Naive B cell (primary cell): ENCODE measurements at places on chromosomes 12 and 14. TPM values are rescaled to one million over a fixed set of nuclear protein-coding genes. Genes with fewer than 3 reads are reported as not detected.

- DNase-seq = no peak
These were observed 119.2 kb upstream of the CNTN1 start for GRCh38 chr12:40573024-40573423.

The SLC6A13 gene
- not detected for polyA plus RNA-seq

DNA sequence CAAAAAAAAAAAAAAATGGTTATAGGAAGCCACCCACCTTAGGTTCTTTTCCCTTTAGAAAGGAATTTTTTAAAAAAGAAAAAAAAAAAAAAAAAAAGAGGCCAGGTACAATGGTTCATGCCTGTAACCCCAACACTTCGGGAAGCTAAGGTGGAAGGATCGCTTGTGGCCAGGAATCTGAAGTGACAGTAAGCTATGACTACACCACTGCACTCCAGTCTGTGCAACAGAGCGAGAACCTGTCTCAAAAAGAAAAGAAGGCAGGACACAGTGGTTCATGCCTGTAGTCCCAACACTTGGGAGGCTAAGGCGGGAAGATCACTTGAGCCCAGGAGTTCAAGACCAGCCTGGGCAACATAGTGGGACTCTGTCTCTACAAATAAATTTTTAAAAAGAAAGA is 36.0 kb downstream of the SPTLC2 start:
- no peak for DNase-seq

- DNase-seq = no peak
These were observed 11.7 kb downstream of the EPS8 start for GRCh38 chr12:15777355-15778012.

DNA sequence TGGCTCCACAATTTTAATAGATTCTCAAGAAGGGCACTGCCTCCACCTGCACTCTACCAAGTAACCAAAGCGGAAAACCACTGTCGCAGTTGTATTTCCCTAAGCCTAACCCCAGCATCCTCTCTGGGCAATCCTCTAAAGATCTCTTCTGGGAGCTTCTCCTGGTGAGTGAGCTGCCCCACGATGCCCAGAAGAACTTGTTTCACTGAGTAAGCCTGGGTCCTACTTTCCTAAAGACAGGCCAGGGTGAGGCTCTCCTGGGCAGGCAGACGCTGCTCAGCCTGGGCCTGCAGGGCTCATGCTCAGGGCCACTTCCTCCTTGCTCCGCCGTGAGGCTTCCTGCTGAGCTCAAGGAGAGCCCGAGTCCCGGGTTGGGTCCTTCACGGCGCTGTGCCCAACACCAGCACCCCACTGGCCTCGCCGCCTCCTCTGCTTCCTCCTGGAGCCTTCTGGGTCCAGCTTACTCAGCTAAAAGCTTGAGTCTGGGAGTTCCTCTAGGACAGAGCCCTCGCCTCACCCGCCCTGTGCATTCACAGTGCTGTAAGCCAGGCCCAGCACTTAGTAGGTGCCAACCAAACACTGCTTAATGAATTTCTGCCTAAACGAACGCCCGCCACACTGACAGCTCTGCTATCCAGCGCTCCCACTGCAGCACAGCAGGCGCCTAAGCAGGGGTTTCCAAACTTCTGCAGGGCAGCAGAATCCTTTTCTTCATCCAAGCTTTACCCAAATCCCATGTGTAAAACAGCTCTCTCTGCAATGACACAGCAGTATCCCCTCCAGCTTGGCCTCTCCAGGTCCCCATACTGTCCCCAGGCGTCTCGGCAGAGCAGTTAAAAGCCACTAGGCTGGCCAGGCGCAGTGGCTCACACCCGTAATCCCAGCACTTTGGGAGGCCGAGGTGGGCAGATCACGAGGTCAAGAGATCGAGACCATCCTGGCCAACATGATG is 5.7 kb downstream of the RAB35 start:
- DNase-seq = peak; percentile 65

The GLIPR1L1 gene
- polyA plus RNA-seq = not detected

DNA sequence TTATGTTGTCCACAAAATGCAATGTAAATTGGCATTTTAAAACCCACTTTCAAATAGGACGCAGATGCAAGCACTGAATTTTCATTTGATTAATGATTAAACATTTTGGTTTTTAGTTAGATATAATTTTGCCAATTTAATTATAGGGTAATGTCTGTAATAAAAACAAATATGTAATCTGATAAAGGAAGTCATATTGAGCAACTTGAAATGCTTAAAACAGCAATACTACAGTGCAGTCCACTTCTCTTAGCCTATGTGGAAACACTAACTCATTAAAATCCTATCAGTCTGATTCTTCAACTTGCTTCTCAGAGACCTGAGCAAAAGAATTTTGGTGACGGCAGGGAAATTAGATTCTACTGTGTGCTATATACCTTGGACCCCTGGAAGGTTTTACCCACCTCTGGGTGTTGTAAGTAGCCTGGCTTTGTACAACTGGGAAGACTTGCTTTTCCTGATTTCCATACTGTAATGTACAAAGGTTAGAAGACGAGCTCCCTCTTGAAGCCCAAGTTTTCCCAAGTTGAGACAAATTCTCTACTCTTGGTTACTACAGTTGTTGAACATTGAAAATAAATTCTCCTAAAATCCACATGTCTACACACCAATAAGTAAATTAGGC is 4.1 kb downstream of the TRHDE start:
- DNase-seq = no peak

- no peak for DNase-seq
These were observed 183.8 kb downstream of the DAD1 start for GRCh38 chr14:22405201-22405600.

The TAMALIN gene
- polyA plus RNA-seq = 10.1 TPM

- DNase-seq = no peak
These were observed 21.1 kb upstream of the ADAM20 start for GRCh38 chr14:70555890-70556289.

DNA sequence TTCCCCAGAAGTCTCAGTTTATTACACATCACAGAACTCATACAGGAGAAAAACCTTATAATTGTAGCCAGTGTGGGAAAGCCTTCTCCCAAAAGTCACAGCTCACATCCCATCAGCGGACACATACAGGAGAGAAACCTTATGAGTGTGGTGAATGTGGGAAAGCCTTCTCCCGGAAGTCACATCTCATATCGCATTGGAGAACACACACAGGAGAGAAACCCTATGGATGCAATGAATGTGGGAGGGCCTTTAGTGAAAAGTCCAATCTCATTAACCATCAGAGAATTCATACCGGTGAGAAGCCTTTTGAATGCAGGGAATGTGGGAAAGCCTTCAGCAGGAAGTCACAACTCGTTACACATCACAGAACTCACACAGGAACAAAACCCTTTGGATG is 20.1 kb downstream of the ZNF84 start:
- DNase-seq = no peak

- DNase-seq = no peak
These were observed 672.9 kb downstream of the BCL11B start for GRCh38 chr14:98599082-98599481.

DNA sequence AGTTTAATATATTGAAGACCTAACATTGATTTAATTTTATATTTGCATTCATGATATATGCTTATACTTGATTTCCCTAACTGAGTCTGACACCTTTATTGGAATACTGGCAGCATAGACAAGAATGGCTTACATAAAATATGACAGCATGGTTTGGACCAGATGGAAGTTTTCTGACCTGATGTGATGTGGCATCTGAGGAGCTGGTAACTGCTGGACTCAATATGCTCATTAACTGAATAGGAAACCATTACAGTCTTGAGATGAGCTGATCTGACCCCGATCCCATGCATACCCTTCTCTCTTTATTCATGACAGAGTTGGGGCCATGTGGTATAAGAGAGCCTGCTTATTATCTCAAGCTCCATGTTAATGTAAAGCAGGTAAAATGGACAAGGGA is 604.8 kb upstream of the SEL1L start:
- no peak for DNase-seq

GRCh38 chr12:128800606-128801005 is 23.2 kb downstream of the SLC15A4 start:
- no peak for DNase-seq

- DNase-seq = no peak
These were observed 29.6 kb downstream of the IRF2BPL start for GRCh38 chr14:76998910-76999309.

DNA sequence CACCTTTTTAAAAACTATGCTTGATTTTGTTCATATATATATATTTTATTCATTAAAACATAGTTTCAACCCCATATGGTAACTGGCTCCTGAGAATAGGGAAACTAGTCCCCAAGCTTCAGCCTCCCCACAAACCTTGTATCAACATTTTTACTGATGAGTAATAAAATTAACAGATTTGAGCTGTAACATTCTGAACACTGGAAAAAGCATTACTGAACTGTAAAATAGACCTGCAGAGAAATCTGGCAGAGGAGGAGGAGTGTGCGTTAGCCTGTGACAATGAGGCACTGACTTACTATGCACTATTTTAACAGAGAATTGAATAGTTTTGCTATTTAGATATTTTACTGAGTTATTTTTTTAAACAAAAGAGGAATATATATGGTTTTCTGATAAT is 43.1 kb downstream of the FRS2 start:
- DNase-seq = no peak

- DNase-seq = no peak
These were observed 118.7 kb downstream of the BRMS1L start for GRCh38 chr14:35944847-35945246.

GRCh38 chr12:115370650-115371049 is 686.7 kb upstream of the TBX3 start:
- DNase-seq = no peak

DNA sequence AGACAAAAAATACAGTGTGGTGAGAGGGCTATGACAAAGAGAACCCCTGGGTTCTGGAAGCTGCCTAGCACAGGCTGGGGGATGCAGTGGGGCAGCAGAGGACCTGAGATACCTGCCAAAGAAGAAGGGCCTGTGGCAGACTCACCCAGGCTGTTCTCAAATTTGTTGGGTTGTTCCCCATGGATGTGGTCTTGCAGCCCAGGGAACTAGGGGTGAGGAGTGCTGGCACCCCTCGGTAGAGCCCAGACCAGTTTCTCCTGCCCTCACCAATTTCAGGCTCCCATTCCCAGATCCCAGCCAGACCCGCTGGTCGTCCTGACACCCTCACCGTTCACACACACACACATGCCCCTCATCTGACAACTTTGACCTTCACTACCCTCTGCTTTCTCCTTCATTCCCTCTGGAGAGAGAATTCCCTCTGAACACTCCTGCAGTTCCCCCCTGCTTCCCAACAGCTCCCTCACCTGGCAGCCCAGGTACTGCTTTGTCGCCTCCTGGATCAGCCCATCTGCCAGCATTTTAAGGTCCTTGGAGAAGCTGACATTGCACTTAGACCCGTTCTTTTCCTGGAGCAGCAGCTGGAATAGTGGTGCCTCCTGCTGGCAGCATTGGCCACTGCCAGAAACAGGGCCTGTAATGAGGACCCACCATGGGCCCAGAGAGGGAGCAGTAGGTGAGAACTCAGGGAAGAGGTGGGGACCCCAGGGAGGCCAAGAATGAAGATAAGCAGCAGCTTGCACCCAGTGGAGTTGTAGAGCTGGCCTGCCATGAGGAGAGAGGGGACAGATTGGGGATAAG is 5.9 kb upstream of the GDF11 start:
- DNase-seq = peak; percentile 37

DNA sequence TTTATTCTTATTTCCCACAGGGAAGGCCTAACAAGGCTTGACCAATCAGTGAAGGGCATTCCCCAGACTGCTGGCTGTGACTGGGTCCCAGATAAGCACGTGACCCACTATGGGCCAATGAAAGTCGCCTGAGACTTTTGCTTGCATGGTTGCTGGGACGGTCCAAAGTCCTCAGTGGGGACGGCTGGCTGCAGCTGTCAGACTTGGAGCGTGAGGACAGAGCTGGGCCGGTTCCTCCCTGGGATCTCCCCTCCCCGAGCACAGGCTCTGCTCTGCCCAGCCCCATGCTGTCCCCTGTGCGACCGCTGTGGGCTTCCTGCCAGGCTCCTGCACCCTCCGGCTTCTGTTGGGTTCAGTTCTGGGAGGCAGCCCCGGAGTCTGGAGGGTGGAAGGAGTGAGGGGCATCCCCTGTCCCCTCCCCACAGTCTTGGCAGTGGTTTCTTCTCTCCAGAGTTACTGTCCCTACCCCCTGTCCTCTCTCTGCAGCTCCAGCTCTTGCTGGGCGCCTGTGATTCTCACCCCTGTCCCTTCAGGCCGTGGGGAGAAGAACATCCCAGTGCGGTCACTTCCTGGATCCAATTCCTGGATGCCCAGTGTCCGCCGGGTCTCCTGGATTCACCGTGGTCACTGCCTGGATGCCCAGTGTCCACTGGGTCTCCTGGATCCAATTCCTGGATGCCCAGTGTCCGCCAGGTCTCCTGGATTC is 50.1 kb downstream of the GALNT9 start:
- DNase-seq = no peak

DNA sequence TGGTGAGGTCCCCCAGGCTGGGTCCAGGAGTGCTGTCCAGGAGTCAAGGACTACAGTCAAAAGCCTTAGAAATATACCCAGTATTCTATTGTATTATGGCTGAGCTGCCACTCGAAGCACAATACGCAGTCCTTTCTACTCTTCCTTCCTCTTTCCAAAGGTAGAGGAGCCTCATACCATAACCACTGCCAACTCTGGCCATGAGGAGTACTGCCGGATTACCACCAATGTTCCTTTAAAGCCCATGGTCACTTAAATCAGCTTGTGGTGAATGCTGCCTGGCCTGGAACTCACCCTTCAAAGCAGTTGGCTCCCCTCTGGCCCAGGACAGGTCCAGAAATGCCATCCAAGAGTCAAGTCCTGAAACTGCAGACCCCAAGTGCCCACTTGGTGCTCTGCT is 425.4 kb downstream of the SLC16A7 start:
- no peak for DNase-seq

DNA sequence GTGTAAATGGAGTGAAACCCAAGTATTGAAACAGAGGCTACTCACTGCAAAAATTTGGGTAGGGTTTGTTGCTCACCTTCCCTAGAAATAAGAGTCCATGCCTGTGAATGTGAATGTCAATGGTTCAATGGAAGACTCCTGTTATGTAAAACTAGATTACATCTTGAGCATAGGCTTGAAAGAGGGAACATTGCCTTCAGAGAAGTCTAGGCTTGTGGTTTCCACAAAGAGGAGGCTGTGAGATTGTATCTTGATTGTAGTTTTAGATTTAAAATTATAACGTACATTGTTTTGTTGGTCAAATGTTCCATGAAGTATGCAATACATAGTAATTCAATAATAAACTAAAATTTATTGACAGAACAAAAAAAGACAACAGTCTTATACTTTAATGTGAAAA is 413.7 kb upstream of the RPL10L start:
- no peak for DNase-seq

The ADAM20 gene
- not detected for polyA plus RNA-seq

- DNase-seq = no peak
These were observed 28.4 kb upstream of the OR5AU1 start for GRCh38 chr14:21184254-21184653.
